Activated CD4-positive, alpha-beta T cell treated with anti-CD3 and anti-CD28 coated beads, Interleukin-2, Interleukin-6, amounts not matched to agents 100 ng/mL and 50 ng/mL, durations not matched to agents 16 hours and 8 hours (primary cell): ENCODE measurements at places on chromosomes 16 and 17.

DNA sequence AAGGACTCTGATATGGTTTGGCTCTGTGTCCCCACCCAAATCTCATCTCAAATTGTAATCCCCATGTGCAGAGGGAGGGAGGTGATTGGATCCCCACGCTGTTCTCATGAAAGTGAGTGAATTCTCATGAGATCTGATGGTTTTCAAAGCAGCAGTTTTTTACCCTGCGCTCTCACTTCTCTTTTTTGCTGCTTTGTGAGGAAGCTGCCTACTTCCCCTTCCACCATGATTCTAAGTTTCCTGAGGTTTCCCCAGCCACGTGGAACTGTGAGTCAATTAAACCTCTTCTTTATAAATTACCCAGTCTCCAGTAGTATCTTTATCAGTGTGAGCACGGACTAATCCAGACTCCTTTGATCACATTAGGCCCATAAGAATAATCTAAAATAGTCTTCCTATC, 719.7 kb upstream of the CDH8 start:
- DNase-seq: no peak

GRCh38 chr17:75897160-75898019, 639 bp upstream of the TRIM65 start:
- DNase-seq: no peak

DNA sequence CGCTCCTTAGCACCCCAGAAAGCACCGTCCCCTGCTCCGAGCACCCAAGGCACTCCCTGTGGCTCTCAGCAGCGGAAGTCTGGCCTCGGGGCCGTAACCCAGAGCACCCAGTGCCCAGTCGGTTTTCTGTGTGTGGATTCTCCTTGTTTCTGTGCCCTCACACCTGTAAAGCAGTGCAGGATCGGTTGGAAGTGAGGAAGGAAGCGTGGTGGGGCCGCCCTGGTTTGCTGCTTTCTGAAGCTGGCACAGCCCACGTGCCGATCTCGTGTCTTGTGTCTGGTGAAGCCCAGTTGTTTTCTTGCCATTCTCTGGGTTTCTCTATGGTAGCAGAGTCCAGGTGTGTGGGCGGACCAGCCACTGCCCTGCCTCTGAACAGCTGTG, 3.7 kb downstream of the ACSF3 start:
- no peak for DNase-seq

- DNase-seq: no peak
Measured at GRCh38 chr17:37276475-37276874, 99.3 kb upstream of the C17orf78 start.

GRCh38 chr17:11049539-11049938, 191.5 kb upstream of the SHISA6 start:
- no peak for DNase-seq

DNA sequence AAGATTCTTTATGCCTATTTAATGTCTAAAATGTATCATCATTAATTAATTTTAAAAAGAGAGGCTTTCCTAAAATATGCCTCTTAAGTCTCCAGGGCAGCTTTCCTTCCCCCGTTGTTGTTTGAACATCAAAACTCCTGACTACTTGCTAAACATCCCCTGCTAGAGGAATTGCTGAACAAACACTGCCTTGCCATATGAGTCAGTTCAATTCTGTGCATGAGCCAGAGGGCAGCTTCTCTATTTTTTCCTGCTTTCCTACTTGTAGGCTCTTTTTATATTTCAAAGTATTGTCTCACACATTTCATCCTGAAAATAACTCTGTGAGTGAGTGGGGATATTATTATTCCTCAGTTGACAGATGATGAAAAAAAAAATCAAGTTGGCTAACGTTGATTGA, 143.4 kb downstream of the HS3ST4 start:
- DNase-seq: no peak
